ENCODE measurements at places on chromosomes 7 and 10.

- DNase-seq: no peak
Observed at GRCh38 chr10:122152544-122152943, 118.6 kb upstream of the BTBD16 start.

- DNase-seq: no peak
Observed at GRCh38 chr10:22679608-22680007, 34.8 kb downstream of the PIP4K2A start.

DNA sequence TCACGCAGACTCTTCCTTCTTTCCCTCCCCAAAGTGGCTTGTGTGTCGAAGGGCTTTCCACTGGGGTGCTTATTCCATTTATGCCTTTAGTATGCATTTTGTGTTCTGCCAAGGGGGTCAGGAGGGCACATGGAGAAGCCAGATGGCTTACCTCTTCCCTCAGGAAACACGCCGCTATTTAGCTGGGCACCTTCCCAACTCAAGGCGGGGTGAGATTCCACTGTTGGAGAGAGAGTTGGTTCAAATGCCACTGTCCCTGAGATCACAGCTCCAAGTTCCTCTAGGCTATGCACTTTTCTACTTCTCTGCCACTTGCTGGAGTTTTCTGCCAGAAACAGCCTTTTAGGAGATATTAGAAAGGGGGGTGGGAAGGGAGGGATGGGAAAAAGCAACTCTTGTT, 1091.8 kb downstream of the LRMDA start:
- DNase-seq: no peak

DNA sequence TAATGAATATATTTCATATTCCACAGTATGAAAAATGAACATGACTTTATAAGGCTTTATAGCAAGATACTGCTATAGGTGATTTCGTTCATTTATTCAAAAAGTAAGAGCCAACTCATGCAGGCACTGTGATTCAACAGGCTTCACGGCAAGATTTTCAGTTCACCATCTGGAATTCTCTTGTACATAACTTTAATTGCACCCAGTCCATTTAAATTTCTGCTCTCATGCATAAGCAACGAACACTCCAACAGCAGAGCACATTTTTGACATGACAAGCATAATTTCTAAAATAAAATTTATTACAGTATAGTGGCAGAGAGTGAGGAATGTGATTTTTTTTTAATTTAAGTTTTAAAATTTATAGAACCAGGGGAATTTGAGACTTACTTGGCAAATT, 436.1 kb downstream of the PHTF2 start:
- DNase-seq: no peak

DNA sequence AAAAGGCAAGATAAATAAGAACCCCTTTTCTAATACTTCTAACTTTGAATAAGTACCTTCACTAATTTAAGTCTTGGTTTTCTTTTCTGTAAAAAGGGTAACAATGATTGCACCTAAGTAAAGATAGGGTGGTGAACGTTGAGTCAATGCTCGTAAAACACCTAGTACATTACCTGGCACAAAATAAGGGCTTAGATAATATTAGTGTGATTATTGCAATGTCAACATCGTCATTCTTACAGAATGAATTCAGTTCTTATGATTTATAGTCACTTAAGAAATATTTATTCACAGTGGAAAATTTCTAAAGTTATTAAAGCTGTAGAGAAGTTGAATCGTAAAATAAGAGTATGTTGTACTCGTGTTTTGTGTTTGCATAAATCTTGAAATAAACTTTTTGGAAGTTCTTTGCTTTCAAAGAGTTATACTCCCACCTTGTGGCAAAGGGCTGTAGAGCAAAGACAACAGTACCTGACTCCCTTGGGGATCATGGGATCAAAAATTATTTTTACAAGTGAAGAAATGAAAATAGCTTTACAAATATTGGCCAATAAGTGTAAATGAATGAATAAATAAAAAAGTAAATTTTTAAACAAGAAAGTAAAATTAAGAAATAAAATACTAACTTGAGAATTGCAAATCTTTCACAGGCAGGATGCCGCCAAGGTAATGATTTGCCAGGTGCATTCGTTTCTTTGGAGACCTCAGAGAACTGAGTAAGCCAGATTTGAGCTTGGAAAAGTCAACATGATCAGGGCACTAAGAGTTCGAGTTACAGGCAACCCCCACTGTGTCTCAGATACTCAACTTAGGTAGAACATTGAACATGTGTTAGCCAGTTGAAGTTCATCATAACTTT, 285.8 kb upstream of the CACNA2D1 start:
- no peak for DNase-seq

- no peak for DNase-seq
Observed at GRCh38 chr7:92763636-92764423, 72.5 kb downstream of the CDK6 start.

- no peak for DNase-seq
Observed at GRCh38 chr7:85205754-85206153, 18.9 kb upstream of the SEMA3D start.

DNA sequence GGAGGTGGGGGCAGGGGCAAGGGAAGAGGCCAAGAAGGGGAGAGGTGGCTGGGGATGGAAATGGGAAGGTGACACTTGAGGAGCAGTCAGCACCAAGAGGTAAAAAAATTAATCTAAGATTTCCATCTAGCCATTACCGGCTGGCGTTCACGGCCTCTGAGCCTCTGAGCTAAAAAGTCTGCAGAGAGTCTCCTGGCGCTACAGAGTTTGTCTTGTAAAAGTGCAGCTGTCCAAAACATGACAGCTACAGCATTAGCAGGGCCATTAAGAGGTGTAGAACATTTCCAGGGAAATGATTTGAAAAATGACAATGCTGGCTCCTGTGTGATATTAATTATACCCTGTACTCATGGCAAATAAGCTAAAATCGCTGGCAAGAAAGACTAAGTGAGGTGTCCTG, 167.6 kb downstream of the LRMDA start:
- DNase-seq: no peak

DNA sequence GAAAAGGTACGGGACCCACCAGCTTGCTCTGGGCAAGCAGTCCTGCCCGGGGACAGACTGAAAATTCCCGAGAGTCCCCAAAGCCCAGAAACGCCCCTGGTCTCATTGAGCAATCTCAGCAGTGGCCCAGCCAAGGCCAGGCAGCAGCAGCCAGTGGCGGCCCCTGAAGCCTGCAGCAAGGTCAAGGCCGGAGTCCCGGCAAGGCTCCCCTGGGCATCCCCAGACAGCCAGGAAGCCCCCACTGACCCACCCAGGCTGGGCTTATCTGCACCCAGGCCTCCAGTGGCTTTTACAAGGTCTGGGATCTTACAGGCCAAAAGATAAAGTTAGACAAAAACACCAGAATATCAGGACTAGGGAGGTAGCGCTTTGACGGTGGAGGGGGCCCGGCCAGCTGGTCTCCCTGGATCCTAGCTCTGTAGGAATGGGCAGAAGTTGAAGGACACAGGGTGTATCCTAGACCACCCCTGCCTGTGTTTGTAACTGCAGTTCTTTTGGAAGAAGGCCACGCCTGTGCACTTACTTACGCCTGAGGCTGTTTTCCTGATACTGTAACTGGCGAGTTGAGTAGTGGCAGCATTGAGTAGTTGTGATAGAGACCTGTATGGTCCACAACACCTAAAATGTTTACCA, 130.5 kb upstream of the NPS start:
- no peak for DNase-seq

GRCh38 chr7:143016996-143017395, 9.9 kb downstream of the OR9A2 start:
- DNase-seq: no peak

Data from foreskin melanocyte (primary cell).